ENCODE measurements at places on chromosomes 5 and 9.
A peak's percentile ranks its signal among the peaks of the same experiment; 100 is the strongest.

DNA sequence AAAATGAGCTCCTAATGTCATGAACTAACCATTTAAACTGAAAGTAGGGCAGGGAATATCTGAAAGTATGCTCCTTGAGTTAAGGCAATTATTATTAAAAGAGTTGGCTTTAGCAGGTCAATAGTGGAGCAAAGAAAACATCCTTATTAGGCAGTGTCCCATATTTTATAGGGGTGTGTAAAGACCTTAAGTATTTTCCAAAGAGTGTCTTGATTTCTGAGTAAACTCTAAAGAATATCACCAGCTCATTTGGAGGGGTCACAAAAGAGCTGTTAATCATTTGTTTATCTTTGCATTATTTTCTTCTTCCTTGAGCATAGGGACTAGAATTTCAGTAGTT, 109.3 kb downstream of the MUSK start:
- no peak for DNase-seq

- no peak for DNase-seq
These were observed 14.5 kb downstream of the NTNG2 start for GRCh38 chr9:132176338-132176737.

- DNase-seq = no peak
These were observed 20.9 kb downstream of the FAM13B start for GRCh38 chr5:138011991-138012390.

DNA sequence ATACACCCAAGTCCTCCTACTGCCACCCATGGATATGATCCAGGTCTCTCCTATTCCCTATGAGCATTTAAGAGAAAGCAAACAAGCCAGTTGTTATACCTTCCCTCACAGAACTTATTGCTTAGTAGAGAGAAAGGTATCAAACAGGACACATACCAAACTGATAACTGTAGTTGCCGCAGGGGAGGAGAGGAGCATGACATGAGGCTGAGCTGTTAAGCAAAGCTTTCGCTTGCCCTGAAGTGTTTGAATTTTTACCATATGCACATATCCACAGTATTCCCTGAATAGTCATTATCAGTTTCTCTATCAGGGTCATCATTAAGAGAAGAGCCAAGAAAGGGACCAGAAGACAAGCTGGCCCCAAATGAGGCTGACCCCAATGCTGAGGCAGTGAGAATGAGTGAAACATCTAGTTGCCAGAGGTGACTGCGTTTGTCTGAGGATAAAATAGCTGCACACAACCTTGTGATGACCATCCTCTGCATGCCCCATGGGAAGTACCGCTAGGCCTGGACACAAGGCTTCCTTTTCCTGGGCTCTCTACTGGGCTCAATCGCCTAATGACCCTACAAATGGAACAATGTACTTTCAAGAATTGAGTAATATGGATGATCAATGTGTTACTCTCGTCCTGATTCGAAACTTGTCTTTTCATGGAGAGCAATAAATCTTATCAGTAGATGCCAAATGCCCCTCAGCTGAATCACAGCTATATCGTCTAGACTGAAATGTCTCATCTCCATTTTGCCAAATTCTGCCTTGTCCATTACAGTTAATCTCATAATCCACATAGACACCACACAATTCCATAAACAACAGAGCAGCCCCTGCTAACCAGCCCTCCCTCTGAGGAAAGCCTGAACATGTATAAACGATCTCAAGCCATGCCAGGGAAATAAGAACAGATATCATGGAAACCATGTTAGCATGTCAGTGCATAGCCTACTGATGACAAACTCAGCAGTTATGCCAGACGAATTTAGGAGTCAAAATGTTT, 4.3 kb upstream of the IFNK start:
- no peak for DNase-seq

GRCh38 chr5:144549580-144549979, 378.9 kb downstream of the KCTD16 start:
- peak; percentile 37 for DNase-seq

GRCh38 chr9:136858844-136859757, 7.0 kb downstream of the MAMDC4 start:
- DNase-seq = peak; percentile 29
